ENCODE measurements at places on chromosomes 12 and 14.

DNA sequence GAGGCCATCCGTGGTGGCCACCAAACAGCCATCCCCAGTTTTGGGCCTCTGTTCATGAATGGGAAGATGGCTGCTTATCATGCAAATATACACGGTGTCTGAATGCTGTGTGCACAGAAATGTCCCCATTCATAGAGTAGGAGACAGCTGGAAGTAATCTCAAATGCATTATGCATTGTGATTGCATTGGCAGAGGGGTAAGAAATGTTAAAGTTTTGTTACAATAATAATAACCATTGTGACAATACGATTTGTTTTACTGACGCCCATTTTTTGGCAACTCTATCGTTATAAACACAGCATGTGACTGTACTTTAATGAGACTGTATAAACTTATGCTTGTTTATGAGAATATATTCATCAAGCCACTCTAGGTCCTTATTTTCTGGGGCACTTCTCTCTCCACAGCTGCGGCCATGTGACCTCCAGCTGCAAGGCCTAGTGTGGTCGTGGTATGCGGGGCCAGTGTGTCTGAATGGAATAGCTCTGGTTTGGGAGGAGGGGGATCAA lies 474.3 kb downstream of the VRK1 start:
- no peak for DNase-seq

GRCh38 chr14:41604721-41605531 lies 1.8 kb upstream of the LRFN5 start:
- DNase-seq = peak; percentile 88

- no peak for DNase-seq
Observed at GRCh38 chr14:35416108-35416750, 11.7 kb upstream of the NFKBIA start.

DNA sequence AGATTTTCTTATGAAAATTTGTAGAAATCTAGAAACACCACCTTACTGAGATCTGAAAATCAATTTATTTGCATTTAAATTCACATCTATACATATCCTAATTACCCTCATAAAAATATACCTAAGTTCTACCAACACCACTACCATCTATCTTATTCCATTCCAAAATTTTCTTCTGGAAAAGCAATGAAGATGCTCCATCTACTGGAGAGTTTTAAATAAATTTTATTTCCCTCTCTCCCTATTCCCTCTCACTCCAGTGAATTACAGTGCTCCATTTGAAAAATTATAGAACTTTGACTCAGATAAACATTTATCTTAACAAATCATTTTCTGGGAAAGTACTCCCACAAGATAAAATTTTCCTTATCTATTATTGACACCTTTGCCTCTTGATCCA lies 2.3 kb upstream of the C14orf39 start:
- no peak for DNase-seq

- no peak for DNase-seq
Observed at GRCh38 chr12:12230275-12230674, 36.6 kb downstream of the LRP6 start.

GRCh38 chr12:128079-128478 lies 61.5 kb downstream of the IQSEC3 start:
- DNase-seq = no peak

DNA sequence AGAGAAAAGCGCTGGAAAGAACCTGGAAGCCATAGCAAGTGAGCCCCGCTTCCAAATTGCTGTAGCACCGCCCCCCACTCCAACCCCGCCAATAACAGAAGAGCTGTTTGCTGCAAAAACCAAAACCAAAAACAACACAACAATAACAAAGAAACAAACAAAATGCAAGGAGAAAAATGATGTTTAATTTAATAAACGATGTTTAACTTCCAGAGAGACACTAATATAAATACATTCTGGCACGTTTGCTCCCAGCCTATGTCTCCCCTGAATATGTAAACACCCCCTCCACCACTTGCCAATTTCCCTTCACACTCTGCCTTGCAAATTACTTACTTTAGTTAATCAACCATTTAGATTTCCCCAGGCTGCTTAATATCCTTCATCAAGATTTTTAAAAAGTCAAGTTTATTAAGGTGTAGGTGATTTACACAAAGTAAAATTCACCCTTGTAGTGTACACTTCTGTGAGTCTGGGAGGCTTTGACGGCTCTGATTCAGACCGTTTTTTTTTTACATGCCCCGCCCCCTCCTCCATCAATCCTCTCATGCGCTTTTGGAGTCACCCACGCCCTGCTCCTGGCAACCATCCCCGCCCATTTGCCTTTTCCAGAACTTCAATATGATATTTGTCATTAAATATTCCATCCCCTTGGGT lies 482 bp upstream of the IFI27L2 start:
- DNase-seq = peak; percentile 39

DNA sequence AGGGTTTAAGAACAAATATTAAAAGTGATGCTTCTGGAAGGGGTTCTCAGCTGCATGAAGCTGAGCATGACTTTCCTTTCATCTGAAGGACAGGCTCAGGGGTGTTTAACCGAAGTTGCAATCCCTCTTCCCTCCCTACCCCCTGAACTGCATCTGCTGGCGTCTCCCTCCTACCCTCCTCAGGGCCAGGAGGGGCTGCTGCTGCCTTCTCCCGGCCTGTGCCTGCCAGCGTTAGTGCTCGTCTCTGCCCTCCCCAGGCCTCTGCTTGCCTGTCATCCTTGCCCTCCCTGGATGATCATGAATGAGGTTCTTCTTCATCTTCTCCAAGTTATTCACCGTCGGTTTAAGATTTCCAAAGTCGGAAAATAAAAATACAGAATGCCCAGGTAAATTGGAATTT lies 12.2 kb downstream of the SMOC1 start:
- no peak for DNase-seq

- DNase-seq = no peak
Observed at GRCh38 chr14:100607611-100607956, 20.4 kb upstream of the BEGAIN start.

GRCh38 chr14:99123208-99123870 lies 148.7 kb downstream of the BCL11B start:
- no peak for DNase-seq

GRCh38 chr14:71290960-71291466 lies 383.8 kb downstream of the PCNX1 start:
- peak; percentile 81 for DNase-seq

DNA sequence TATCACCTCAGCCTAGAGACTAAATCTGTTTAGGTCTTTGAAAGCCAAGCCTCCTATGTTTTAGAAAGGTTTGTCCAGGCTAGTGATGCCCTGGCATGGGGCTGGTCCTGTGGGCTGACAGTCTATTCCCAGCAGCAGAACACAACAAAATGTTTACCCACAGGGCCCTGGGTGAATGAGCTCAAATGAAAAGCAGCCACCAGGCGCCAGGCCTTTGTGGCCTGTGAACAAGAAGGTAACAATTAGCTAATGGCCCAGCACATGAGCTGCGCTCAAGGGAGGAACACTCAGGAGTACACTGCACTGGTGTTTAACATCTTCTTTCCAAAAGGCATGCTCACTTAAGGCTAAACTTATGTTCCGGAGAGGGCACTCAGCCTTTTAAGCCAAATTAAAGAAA lies 202.2 kb downstream of the MON2 start:
- DNase-seq = no peak

DNA sequence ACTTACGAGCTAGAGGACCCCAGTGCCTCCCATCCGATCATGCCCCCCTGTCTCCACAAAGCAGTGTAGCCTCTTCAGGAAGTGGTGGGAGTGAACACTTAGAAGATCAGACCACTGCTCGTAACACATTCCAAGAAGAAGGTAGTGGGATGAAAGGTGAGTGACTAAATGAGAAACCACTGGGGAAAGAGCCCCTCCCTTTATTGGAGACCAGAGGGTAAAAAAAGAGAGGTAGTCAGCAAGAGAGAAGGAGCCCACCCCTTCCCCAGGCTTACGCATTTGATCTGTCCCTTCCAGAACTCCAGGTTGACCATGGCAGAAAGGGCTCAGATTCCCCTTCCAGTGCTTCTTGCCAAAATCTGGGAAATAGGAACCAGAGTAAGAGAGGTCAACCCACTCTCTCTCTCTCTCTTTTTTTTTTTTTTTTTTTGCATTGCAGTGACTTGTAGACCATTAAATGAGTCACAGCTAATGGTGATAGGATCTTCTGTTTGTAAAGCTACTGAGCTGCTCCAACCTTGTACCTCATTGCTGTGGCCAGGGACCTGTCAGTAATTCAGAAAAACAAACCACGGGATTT lies 165.4 kb downstream of the GCH1 start:
- peak; percentile 76 for DNase-seq

- DNase-seq = peak; percentile 49
Observed at GRCh38 chr14:72528059-72528862, 365.6 kb downstream of the DPF3 start.

DNA sequence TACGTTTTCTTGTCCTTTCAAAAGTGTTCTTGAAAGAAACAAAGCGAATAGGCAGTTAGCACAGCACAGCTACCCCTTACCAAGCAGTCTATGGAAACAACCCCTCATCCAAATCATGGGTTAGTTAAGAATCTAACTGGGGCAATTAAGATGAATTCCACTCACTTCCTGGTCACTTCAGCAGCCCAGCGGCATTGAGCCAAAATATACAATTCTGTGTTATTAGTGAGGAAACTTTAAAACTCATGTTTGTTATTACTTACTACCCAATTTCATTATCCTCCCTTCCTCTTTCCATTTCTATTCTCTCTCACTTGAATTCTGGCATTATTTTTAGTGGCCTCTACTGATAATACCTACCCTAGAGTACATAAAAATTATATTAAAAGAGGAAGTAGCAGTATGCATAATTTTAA lies 121.4 kb downstream of the PPHLN1 start:
- no peak for DNase-seq

DNA sequence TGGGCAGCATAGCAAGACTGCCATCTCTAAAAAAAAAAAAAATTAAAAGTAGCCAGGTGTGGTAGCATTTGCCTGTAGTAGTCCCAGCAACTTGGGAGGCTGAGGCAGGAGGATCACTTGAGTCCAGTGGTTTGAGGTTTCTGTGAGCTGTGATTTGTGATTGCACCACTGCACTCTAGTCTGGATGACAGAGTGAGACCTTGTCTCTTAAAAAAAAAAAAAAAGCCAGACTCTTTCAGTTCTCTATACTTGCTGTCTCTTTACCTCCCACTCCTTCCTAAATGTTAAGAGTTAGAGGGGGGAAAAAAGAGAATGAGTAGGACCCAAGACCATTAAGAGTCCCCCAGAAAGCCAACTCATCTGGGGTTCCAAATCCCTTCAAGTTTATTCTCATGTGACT lies 17.8 kb downstream of the EIF2S1 start:
- DNase-seq = no peak

DNA sequence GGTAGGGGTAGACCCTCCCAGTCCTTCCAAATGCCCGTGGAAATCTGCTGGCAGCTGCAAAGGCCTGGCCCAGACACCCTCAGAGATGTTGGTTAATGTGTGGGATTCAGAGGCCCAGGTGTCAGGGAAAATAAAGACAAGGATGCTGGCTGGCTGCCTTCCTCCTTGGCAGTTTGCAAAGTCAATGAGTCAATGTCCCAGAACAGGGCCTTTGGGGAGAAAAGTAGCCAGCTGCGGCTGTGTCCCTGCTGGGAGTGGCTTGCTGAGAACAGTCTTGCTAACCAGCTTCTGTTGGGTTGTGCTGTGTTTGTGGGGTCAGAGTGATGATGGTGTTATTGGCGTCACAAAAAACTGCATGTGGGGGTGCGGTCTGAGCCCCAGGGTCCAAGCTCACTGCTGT lies 29.2 kb downstream of the GLRX5 start:
- no peak for DNase-seq

DNA sequence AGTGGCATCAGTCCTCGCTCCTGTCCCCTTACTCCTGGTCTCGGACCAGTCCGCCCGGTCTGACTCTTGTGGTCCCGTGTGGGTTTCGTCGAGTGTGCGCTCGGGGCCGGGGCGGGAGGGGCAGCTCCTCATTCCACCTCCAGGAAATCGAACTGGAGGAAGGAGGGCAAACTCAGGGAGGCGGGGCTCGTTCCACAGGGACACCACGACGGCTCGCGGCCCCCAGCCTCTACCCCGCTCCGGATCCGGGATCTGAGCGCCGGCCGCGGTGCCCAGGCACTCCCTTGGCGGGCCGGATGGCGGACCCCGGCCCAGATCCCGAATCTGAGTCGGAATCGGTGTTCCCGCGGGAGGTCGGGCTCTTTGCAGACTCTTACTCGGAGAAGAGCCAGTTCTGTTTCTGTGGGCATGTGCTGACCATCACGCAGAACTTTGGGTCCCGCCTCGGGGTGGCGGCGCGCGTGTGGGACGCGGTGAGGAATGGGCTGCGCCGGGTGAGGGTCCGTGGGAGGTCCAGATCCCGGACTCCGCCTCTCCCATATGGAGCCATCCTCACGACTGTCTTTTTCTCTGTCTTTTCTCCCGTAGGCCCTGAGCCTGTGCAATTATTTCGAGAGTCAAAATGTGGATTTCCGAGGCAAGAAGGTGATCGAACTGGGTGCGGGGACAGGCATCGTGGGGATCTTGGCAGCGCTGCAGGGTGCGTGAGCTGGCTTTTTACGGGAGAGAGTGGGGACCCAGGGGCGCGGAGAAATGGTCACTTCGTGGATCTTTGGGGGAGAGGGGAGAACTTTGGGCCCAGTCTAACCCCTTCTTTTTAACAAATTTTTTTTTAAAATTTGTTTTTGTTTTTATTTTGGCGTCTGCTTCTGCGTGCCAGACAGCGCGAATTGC lies at the start of gene EEF1AKMT3:
TSS of gene EEF1AKMT3 (plus strand) at position 186 of the 894 bp plus-strand sequence. CDS start at position 297, 111 bp downstream.
- DNase-seq = peak; percentile 42

DNA sequence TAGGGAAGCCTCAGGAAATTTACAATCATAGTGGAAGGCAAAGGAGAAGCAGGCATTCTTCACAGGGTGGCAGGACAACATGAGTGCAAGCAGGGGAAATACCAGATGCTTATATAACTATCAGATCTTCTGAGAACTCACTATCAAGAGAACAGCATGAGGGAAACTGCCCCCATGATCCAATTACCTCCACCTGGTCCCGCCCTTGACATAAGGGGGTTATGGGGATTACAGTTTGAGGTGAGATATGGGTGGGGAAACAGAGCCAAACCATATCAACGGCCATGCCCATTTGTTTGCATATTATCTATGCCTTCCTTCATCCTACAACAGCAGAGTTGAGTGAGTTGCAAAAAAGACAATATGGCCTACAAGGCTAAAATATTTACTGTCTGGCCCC lies 140.2 kb upstream of the CCDC196 start:
- no peak for DNase-seq

Measured in fibroblast of skin of right quadriceps (primary cell).